ENCODE measurements at places on chromosomes 11 and 22.

GRCh38 chr11:117836077-117836960, 11.8 kb upstream of the FXYD2 start:
- DNase-seq, result no peak

DNA sequence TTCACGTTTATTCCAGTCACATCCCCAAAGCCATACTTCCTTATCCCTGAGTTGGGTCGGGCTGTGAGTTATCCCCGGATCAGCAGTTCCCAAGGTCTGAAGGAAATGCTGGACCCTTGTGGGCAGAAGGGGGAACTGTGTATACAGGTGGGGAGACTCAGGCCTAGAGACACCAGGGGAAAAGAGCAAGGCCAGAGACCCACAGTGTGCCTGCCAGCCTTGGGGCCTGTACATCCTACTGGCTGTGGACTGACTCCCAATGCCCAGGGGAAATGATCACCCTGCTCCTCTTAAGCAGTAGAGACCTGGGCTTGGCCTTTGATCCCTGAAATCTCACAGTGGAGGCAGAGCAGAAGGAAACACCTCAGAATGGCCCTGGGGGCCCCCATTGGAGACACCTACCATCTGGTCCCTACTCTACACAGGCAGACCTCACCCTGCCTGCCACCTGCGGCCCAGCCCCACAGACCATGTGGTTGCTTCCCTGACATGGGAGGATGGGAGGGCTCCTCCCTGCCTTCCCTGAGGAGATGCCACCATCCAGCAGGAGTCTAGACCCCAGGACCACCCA, 1.3 kb downstream of the SELENOM start:
- DNase-seq, result no peak

GRCh38 chr22:26679003-26679629, 21.7 kb downstream of the MIAT start:
- DNase-seq, result peak; percentile 73

GRCh38 chr11:61281581-61282250, 13.4 kb downstream of the VWCE start:
- peak; percentile 99 for DNase-seq

GRCh38 chr11:43853781-43854180, 26.9 kb upstream of the ALKBH3 start:
- DNase-seq, result no peak

- no peak for DNase-seq
Observed at GRCh38 chr22:49799431-49800075, 28.1 kb downstream of the BRD1 start.

GRCh38 chr22:25357606-25358420, 138.4 kb downstream of the CRYBB2 start:
- no peak for DNase-seq

GRCh38 chr11:67626970-67627369, 2.8 kb downstream of the NUDT8 start:
- no peak for DNase-seq

GRCh38 chr11:62954478-62954877, 30.3 kb downstream of the SLC22A6 start:
- peak; percentile 37 for DNase-seq

DNA sequence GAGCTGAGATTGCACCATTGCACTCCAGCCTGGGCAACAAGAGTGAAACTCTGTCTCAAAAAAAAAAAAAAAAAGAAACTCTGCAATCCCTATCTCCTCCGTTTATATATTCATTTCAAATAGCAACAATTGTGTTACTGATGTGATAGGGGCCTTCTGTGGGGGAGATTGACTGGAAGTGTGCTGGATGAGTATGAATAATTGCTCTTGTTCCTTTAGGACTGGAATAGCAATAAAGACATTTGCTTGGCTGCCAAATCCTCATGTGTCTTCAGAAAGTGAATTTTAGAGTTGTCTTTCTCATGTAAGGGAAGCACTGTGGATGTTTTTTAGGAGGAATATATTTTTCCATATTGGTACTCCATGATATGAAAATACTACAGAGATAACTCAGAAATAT, 21.1 kb upstream of the ME3 start:
- DNase-seq, result no peak

- no peak for DNase-seq
Observed at GRCh38 chr11:47656260-47656885, 14.0 kb upstream of the MTCH2 start.

DNA sequence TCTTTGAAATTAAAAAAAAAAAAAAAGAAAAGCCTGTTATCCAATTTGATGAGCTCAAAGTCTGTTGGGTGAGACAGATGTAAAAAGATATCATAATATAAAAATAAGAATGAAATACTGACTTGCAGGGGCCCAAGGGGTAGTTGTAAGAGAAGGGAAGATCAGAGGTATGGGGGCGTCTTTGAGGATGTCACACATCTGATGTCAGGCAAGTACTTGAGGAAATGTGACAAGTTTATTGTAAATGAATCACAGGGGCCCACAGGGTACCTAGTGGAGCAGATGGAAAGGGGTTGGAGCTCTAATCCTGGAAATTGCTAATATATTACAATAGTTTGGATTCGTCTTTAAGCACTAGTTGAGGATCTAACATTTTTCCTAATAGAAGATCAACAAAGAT, 131.6 kb downstream of the MAML2 start:
- DNase-seq, result no peak

- DNase-seq, result no peak
Observed at GRCh38 chr11:122140500-122140899, 24.5 kb upstream of the BLID start.

- DNase-seq, result peak; percentile 55
Observed at GRCh38 chr22:46561435-46561905, 24.1 kb upstream of the CELSR1 start.

DNA sequence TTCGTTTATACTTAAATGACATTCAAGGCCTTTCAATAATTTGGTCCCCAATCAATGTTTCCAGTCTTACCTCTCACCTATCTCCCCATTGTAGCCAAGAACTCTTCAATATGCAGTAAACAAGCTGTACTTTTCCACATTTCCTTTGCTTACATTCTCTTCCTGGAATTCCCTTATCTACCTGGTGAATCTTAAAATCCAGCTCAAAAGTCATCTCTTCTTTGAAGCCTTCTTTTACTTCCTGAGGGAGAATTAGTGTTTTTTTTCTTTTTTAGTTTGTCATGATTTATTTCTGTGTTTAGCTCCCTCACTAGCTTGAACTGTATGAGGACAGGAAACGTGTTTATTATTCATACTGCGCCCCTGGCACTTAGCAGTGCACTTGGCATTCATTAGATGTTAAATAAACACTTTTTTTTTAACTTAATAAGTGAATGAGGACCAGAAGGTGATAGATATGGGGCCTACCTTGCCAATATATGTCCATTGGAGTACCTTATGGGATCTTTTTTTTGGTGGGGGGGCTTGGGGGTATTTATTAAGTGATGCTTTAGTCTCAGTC, 4.9 kb upstream of the PTS start:
- no peak for DNase-seq

DNA sequence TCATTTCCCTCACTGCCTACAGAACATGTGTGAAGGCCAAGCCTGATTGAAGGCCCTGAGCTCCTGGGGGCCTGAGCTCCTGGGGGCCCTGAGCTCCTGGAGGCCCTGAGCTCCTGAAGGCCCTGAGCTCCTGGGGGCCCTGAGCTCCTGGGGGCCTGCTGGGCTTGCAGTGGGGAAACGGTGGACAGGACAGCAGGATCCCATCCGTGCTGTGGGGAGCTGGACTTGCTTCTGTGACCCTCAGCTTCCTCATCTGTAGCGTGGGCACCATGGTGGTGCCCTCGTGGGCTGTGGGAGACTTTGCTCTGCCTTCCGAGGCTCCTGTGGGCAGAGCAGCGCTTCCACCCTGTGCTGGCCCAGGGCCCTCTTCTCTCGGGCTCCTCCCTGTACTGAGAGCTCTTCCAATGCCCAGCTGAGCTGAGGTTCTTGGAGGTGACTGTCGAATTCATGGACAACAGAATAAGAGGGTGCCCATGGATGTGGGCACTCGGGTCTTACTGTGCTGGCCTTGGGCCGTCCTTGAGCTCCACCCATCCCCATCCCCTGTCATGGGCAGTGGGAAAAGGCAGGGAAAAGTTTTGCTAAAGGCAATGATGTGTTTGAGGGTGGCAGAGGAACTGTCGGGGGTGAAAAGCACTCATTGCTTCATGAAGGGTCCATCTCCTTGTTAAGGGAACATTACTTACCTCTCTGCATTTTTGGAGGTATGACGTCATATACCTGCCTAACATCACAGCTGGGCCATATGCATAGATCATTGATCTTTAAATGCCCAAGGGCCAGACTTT, 786.7 kb downstream of the TBC1D22A start:
- no peak for DNase-seq

- DNase-seq, result no peak
Observed at GRCh38 chr22:49921508-49922278, 3.3 kb downstream of the CRELD2 start.

DNA sequence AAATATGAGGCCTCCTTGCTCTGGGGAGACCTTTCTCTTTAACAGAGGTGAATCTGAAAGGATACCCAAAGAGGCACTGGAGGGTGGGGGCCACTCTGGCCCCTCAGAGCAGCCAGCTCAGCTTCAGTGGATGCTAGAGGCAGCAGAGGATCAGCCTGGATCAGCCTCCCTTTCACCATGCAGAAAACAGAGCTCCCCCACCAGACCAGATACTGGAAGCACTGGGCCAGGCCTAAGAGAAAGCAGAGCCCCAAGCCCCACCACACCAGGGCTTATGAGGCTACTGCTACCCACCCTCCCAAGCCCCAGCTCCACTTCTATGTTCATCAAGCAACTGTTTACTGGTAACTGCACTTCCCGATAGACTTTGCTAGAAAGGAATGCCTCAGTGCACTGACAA, 4.0 kb upstream of the SLC43A3 start:
- DNase-seq, result no peak

- DNase-seq, result peak; percentile 85
Observed at GRCh38 chr11:1832211-1832919, 2.4 kb upstream of the SYT8 start.

DNA sequence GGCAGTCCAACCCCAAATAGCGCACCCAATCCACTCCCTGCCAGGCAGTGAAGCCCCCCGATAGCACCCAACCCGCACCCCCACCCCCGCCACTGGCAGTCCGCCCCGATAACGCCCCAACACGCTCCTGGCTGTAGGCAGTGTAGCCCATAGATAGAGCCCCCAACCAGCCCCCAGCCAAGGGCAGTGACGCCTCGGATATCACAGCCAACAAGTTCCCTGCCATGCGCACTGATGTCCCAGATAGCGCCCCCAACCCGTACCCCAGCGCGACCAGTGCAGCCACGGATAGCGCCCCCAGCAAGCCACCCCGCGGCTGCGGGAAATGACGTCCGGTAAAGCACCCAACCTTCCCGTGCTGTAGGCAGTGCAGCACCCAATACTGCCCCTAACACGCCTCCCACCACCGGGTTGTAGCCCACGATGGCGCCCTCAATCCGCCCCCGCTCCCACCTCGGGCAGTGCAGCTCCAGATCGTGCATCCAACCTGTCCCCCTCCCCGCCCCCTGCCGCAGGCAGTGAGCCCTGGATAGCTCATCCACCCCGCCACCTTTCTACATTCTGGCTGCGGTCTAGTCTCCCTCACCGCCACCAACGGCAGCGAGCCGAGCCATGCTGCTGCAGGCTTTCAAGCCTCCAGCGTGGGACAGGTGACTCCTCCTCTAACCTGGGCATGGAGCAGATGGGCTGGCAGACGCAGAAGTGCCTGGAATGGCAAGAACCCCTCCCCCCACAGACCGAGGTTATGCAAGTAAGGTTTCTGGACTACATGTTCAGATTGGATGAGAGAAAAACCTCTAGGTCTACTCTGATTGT, 625 bp downstream of the RFPL2 start:
- no peak for DNase-seq

GRCh38 chr22:17213976-17214375, 5.3 kb downstream of the ADA2 start:
- peak; percentile 62 for DNase-seq

- no peak for DNase-seq
Observed at GRCh38 chr11:105282658-105283057, 143.1 kb upstream of the CARD18 start.

DNA sequence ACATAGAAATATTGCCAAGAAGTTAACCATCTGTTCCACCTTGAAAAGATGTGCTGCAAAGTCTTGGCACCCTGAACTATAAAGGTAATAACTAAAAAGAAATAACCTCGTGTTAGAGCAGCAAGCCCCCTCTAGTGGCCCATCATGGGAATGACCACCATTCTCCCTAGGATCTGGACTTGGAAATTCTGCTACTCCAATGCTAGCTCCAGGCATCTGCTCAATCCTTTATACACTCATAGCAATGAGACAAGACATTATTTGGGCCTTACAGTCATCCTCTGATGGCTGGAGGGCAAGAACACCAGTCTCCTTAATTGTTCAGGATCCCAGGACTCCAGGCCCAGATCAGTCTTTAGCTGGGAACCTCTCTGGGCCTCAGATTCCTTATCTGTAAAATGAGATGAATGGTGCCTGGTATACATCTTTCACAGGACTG, 76.0 kb downstream of the CWC15 start:
- peak; percentile 58 for DNase-seq

DNA sequence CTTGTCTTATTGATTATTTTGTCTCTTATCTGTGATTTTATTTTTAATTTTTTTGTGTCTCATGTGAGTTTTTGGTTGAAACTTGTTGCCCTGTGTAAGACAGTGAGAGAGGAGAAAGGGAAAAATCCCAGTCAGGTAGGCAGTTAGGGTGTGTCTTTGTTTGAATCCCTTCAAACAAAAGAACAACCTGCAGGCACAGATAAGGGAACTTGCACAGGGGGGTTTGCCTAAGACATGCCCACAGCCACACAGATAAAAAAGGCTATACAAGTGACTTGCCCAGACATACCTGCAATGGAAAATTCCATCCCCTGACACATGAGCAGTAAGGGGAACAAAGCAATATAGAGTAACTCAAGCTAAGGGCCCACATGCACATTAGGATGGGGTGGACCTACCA, 127.8 kb upstream of the PLET1 start:
- DNase-seq, result peak; percentile 21

GRCh38 chr11:114938799-114939198, 260.5 kb downstream of the NXPE2 start:
- DNase-seq, result no peak

GRCh38 chr11:45176996-45177395, 30.6 kb downstream of the PRDM11 start:
- DNase-seq, result no peak

DNA sequence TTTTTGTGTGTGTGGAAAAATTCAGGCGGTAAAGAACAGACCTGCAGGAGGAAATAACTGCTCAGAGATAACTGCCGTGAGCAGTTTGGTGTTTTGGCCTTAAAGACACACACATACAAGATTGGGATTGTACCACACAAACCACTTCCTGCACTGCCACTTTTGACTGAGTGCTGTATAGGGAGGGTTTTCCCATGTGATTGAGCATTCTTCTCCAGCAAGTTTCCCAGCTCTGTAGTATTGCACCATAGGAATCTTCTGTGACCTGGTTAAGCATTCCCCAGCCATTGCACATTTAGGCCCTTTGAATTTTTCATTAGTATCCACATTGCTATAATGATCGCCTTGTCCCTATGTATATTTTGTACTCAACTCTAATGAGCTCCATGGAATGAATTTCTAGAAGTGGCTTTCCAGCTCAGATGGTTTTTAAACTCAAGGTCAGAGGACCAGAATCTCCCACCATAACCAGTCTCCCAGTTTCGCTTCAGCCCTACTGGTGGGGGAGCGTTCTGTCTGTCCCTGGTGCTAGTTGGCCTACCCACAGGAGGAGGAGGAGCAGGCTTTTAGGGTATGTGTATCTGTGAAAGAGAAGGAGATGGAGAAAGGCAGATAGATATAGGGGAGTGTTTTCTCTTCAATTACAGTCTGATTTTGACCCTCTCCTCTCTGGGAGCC, 9.3 kb downstream of the CD82 start:
- DNase-seq, result no peak

- no peak for DNase-seq
Observed at GRCh38 chr22:36335621-36336020, 52.1 kb downstream of the MYH9 start.

- DNase-seq, result no peak
Observed at GRCh38 chr11:12434325-12434654, 56.9 kb downstream of the PARVA start.

GRCh38 chr11:120578596-120579154, 67.1 kb downstream of the GRIK4 start:
- DNase-seq, result no peak
